Omental fat pad (tissue), 4 donors: ENCODE measurements at places on chromosomes 4 and X. TPM values are rescaled to one million over a fixed set of nuclear protein-coding genes. Genes with fewer than 3 reads are reported as not detected.

Gene SULT1E1
- total RNA-seq = not detected

Gene FMR1NB
- not detected for total RNA-seq

DNA sequence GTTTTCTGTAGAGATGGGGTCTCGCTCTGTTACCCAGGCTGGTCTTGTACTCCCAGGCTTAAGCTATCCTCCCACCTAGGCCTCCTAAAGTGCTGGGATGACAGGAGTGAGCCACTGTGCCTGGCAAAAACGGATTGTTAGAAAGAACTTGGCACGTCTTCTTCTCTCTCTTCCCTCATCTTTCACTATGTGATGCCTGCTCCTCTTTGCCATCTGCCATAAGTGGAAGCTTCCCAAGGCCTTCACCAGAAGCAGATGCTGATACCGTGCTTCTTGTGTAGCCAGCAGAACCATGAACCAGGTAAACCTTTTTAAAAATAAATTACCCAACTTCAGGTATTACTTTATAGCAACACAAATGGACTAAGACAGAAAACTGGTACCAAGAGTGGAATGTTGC is 36.9 kb upstream of the HUWE1 start:
- no peak for DNase-seq

Gene GAB1
- 29.8 TPM for total RNA-seq

GRCh38 chr4:36168127-36168878 is 76.0 kb downstream of the ARAP2 start:
- DNase-seq = no peak

Gene EIF1AX
- total RNA-seq = 54.6 TPM

- no peak for DNase-seq
These were observed 5.4 kb upstream of the MMRN1 start for GRCh38 chr4:89889289-89889688.

Gene EGF
- total RNA-seq = not detected
